ENCODE measurements at places on chromosomes 2 and 18. TPM values are rescaled to one million over a fixed set of nuclear protein-coding genes. Genes with fewer than 3 reads are reported as not detected.

Gene MAL
- 23.3 TPM for total RNA-seq

Gene NXPH2
- total RNA-seq, result not detected

Gene ITPRIPL1
- 1.4 TPM for total RNA-seq

Gene C2orf81
- 4.6 TPM for total RNA-seq

Gene ERCC3
- 24.4 TPM for total RNA-seq

Gene CNGA3
- total RNA-seq, result 5.2 TPM

Gene MYO5B
- 2.0 TPM for total RNA-seq

Gene THSD7B
- under 0.01 TPM for total RNA-seq

Gene SNTG2
- total RNA-seq, result 3.3 TPM

Gene PLA2R1
- 5.4 TPM for total RNA-seq

Gene TMEM131
- 24.4 TPM for total RNA-seq

Gene PHLPP1
- 23.0 TPM for total RNA-seq

Gene GALR1
- 0.06 TPM for total RNA-seq

Gene SCN1A
- not detected for total RNA-seq

Data from esophagus muscularis mucosa (tissue), 4 donors.